ENCODE measurements at places on chromosomes 5 and 9.
A peak's percentile ranks its signal among the peaks of the same experiment; 100 is the strongest.

GRCh38 chr9:38689678-38690077, 30.3 kb downstream of the FAM240B start:
- DNase-seq = peak; percentile 92

DNA sequence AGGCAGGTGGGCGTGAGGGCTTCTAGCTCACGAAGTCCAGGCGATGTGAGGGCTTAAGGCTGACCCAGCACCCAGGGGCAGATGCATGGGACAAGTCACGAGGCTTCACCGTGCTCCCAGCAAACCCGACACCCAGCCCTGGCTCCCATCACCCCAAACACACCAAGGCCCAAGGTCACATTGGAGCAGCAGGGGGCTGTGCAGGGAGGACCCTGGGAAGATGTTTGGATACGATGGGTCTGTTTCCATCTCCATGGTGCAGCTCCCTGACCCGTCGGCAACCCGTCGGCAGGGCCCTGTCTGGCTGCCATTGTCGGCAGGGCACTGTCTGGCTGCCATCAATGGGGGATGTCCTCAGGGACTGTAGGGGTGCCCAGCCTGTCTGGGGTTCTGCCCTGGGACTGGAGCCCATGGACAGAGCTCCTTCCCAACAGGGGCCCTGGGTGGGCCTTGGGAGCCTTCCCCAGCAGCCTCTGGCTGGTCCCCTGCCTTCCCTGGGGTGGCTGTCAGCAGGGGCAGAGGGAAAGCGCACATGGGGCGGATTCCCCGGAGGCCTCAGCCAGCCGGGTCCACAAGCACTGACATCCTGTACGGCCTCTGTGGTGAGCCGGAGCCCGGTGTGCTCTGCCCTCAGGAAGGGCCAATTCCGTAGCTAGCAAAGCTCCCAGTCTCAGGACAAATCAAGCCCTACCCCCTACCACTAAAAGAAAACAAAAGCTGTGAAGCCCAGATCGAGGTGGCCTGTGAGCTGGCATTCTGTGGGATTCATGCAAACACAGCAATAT, 47.1 kb downstream of the NACC2 start:
- no peak for DNase-seq

GRCh38 chr5:73344835-73345234, 103.7 kb downstream of the FOXD1 start:
- DNase-seq = no peak

GRCh38 chr5:128626536-128627090, 88.6 kb upstream of the FBN2 start:
- DNase-seq = no peak

DNA sequence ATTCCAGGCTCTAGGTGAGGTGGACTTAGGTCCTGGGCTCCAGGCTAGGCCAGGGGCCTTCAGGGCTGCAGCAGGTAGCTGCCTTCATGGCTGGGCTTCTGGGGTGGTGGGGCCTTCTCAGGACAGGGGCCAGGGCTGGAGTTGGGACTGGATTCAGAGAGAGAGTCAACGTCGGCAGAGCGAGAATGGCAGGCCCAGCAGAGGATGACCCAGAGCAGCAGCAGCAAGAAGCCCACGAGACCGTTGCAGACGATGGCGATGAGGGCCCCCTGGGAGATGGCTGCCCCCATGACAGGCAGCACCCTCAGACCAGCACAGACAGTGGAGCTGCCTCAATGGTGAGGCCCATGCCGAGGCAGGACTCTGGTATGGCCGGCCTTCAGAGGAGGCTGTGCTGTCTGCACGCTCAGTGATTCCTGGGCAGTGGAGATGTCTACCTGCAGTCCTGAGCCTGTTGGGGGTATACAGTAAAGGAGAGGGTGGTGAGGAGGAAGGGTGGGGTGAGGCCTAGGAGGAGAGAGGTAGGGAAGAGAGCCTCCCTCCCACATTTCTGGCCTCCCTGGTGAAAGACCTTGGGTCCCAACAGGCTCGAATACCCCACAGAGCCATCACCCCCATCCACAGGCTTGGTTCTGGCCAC, 1.3 kb downstream of the ENHO start:
- no peak for DNase-seq

- no peak for DNase-seq
Observed at GRCh38 chr9:17519761-17520160, 59.1 kb upstream of the SH3GL2 start.

- no peak for DNase-seq
Observed at GRCh38 chr9:9133526-9133925, 1333.9 kb upstream of the DMAC1 start.

- DNase-seq = no peak
Observed at GRCh38 chr5:110169461-110169860, 479.7 kb downstream of the MAN2A1 start.

- no peak for DNase-seq
Observed at GRCh38 chr5:121668635-121669034, 183.0 kb upstream of the FTMT start.
